ENCODE measurements at places on chromosomes 3 and 15.
A peak's percentile ranks its signal among the peaks of the same experiment; 100 is the strongest.

DNA sequence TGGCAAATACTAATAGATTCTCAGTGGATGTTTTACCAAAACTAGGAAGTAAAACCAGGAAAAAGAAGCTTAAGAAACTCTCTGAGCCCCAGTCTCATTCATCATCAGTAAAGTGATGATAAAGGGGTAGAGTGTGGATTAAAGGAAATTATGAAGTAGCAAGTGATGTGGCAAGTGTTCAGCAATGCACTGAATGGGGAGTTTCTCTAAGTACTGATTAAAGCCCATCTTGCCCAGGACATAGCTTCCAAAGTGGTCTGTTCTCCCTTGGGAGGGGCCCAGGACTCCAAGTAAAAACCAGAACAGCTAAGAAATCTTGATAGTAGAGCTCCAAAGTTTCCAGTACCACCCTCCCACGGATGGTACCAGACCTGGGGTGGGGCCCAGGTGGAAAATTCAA lies 137.3 kb downstream of the WNT5A start:
- DNase-seq = no peak

GRCh38 chr15:79122991-79123390 lies 32.4 kb upstream of the RASGRF1 start:
- DNase-seq = no peak

GRCh38 chr3:125043599-125044151 lies 12.1 kb downstream of the HEG1 start:
- no peak for DNase-seq

GRCh38 chr3:53498806-53499641 lies 4.6 kb downstream of the CACNA1D start:
- no peak for DNase-seq

- DNase-seq = no peak
Measured at GRCh38 chr3:184864000-184864399, 52.0 kb downstream of the VPS8 start.

- no peak for DNase-seq
Measured at GRCh38 chr3:99981138-99981537, 133.2 kb downstream of the FILIP1L start.

- DNase-seq = no peak
Measured at GRCh38 chr15:95169541-95170459, 938.4 kb downstream of the MCTP2 start.

- no peak for DNase-seq
Measured at GRCh38 chr3:194101592-194102432, 34.1 kb upstream of the HES1 start.

- DNase-seq = no peak
Measured at GRCh38 chr3:191356631-191357439, 26.5 kb upstream of the UTS2B start.

GRCh38 chr3:45546716-45547701 lies 47.5 kb upstream of the LIMD1 start:
- DNase-seq = peak; percentile 57

DNA sequence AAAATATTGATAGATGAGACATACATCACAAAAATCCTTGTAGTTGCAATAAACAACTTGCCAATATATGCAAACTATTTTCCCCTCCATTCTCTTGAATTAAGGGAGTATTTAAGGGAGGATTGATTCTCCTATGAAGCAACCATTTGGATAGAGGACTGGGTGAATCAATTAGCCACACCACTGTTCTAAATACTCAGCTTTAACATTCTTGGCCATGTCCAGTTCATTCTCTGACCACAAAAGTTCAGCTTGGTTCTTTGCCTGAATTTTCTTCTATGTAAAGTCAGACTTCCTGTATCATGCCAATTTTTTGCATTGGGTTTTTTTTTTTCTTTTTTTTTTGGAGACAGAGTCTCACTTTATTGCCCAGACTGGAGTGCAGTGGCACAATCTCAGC lies 15.8 kb upstream of the SEC11A start:
- DNase-seq = no peak

- no peak for DNase-seq
Measured at GRCh38 chr3:103791786-103792515, 1357.1 kb downstream of the ZPLD1 start.

DNA sequence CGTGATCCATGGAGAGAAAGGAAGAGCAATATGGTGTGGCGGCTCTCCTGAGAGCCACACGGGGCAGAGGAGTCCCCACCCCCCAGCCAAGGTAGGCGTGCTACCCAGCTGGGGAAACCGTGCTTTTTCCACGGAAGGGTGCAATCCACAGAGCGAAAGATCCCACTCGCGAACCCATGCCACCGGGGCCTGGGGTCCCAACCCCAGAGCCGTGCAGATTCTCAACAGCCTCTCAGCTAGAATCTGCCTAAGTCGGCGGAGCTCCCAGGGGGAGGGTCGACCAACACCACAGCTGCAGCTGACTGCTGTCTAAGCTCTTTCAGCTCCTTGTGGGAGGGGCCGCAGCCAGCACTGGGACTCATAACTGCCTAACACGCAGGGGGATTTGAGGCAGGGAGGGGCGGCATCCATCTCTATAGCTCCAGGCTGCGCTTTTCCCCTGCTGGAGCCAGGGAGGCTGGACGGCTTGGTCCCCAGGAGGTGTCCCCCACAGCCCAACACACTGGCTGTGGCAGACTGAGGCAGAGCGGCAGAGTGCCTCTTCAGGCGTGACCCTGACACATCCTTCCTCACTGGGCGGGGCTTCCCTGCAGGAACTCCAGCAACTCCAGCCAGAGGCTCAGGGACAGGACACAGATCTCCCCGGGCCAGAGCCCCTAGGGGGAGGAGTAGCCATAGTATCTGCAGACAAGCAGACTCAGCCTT lies 107.6 kb upstream of the ZBTB20 start:
- DNase-seq = no peak

- DNase-seq = no peak
Measured at GRCh38 chr3:176994891-176995781, 202.1 kb downstream of the TBL1XR1 start.

GRCh38 chr15:81291916-81292522 lies 31.9 kb downstream of the STARD5 start:
- DNase-seq = no peak

DNA sequence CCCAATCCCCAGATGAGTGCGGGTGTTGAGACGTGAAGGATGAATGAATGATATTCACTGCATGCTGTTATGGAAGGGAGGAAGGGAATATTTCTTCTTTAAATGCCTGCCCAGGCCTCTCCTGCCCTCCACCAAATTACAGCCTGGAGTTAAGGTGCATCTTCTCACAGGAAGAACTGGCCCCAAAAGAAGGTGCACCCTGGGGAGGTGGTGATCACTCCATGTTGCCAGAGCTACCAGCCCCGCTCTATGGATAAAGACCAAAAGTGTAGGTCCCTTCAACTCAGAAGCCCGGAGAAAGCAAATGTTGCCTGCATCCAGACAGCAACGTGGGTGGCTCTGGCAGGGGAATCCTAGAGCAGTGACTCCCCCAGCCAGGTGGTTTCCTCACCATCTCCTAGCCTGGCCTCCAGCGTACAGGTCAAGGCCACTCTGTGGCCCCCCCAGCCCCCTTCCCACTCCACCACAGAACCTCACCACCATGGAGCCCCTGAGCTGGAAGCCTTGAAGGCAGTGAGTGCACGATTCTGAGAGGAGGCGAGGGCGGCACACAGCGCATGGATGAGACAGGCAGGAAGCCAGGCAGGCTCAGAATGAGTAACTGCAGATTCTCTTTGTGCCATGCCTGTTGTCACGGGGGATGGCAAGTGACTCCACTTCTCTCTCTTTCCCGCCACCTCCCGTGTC lies 3.5 kb upstream of the VIPR1 start:
- no peak for DNase-seq

DNA sequence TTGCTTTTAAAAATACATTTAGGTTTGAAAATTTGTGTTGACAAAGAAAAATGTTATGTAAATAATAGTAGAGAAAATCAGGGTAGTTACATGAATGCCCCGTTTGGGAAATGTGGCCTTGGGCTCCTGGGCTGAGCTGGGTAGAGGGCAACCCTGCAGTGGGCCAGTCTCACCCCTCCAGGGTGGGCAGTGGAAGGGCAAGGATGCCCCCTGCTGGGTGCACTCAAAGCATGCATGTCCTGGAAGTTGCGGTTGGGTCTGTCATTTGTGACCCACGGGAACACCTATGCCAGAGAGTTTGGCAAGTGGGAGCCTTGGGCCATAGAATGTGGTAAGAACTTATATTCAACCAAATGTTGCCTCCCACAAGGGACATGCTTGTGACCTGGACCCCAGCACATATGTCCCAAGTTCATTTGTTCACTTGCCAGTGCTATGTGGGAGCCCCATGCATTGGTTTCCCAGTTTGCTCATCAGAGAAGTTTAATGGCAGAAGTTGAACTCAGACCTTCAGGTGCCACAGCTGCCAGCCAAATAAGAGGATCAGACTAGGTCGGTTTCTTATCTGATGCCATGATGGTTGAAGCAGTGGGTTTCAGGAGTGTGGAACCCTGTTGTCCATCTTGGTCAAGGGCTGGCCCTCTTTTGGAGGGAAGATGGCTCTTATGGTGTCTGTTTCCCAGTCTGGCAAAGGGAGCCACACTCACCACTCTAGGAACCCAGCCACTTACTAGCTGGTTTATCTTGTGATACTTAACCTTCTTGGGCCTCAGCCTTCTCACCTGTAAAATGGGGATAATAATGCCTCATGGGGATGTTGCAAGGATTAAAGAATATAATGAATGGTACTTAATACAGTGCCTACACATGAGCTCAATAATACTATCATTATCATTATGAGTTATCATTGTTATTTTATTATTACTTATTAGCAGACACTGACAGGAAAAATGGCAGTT lies 2.5 kb upstream of the PLCB2 start:
- peak; percentile 79 for DNase-seq
